ENCODE measurements at places on chromosomes 16 and 17.

GRCh38 chr16:74813109-74813641 is 38.6 kb upstream of the FA2H start:
- DNase-seq = peak; percentile 84

- no peak for DNase-seq
Observed at GRCh38 chr16:60073376-60073775, 1339.3 kb upstream of the GOT2 start.

- no peak for DNase-seq
Observed at GRCh38 chr16:13392341-13392740, 490.9 kb downstream of the SHISA9 start.

DNA sequence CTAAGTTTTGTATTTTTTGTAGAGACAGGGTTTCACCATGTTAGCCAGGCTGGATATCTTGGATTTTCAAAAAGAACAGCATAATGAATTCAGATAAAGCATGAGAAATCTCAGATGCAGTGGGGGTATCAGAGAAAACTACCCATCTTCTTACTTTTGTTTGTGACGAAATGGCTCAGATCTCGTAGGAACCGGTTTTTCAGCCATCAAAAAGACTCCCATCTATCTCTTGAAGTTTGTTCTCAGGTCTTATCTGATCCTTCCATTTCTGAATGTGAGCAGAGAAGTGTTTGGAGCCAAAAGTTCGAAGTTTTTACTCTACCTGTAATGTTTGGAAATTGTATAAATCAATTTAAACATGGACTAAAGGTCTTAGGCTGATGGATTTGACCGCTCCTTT is 57.2 kb downstream of the LDHD start:
- DNase-seq = no peak

DNA sequence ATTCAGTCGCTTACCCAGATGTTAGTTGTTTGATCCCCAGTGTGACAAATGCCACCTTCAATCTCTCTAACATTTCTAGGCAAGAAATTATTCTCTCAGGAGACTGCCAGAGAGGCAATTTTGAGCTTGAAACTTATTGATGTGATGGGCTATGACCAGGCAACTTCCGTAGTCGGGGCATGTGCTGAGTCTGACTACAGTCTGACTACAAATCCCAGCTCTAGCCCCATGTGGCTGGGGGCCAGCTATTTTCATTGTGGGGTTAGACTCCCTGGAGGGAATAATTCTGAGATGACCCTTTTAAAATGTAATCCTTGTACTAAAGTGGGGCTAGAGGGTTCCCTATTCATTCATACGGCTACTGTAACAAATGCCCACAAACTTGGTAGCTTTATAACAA is 65.9 kb downstream of the RBFOX1 start:
- no peak for DNase-seq

DNA sequence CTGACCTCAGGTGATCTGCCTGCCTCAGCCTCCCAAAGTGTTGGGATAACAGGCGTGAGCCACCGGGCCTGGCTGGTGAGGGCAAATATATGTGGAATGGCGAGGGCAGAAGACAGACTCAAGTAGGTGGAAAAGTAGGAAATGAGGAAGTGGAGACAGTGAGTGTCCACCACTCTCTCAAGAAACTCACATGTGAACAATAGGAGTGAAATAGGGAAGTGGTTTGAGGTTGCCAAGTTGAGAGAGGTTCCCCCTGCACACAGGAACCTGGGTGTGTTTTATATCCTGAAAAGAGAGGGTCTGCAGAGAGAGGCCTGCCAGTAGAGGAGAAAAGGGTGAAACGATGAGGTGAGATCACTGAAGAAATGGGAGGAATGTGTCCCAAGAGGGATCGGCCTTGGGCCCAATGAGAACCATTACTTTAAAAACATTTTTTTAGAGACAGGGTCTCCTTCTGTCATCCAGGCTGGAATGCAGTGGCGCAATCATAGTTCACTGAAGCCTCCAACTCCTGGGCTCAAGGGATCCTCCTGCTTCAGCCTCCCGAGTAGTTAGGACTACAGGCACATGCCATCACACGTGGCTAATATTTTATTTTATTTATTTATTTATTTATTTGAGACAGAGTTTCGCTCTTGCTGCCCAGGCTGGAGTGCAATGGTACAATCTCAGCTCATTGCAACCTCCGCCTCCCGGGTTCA is 17.1 kb upstream of the CORO1A start:
- DNase-seq = no peak

DNA sequence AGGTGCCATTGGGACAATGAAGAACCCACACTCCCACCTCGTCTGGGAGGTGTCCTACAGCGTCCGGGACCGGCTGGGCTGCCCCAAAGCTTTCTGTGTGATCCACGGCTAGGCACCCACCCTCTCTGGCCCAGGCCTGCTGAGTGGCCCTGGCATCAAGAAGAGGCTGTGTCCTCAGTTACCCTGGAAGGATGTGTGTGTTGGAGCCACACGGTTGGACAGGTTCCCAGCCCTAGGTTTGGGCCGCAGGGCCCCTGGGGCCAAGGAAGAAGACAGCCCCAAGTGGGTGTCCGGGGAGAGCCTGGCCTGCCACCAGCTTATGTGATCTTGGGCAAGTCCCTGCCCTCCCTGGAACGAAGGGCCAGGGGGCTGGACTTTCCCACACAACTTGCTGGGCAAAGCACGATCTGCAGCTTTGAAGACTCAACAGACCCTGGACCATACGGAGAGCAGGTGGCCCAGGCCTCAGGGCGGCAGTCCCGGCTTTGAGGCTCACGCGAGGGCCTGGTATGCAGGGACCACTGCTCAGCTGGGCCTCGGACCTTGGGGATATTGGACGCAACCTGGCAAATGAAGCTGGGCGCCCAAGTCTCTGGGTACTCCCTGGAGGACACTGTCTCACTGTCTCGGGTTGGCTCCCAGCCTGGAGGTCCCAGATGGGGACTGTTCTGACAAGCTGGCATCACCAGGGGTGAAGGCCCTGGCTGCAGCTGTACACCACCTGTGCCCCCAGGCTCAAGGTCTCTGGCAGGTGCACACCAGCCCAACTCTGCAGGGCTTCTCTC is 17.5 kb downstream of the MYBBP1A start:
- no peak for DNase-seq

DNA sequence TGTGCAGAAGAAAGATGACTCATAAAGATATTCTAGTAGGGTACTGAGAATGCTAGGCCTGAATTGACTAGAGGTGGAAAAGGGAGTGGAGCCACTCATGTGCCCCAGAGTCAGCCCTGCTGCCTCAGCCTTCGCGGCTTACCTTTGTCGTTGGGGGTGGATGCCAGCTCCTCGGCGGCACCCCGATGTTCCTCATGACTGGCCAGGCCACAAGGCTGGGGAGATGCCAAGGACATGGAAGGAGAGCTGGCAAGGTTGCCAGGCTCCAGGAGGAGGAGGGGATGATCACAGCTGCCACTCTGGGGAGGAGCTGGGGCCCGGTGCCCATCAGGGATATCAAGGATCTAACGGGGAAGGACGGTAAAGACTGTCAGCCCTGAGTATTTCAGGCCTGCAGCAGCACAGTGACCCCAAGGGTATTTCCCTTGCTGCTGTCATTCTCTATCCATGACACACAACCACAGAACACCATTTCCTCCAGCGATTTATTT is 9.7 kb upstream of the SLC35B1 start:
- no peak for DNase-seq

GRCh38 chr16:84082835-84083569 is 33.7 kb downstream of the MBTPS1 start:
- no peak for DNase-seq

GRCh38 chr17:63540590-63540989 is 9.7 kb upstream of the DCAF7 start:
- peak; percentile 53 for DNase-seq

DNA sequence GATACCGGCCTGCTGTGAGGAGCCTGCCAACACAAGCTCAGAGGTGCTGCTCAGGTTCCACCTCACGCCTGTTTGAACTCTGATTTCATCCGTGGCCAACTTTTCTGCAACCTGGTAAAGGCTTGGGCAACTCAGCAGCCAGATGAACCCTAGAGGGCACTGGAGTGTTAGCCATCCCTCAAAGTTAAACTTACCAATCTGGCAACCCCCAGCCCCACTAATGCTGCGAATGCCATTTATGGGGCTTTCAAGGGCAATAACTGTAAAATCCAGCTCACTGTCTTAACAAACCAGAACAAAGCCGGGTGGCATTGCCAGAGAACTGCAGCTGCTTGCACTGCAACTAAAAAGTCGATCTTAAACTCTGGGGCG is 105.5 kb downstream of the AXIN2 start:
- no peak for DNase-seq

Measured in suprapubic skin (tissue), 4 donors.